Activated CD8-positive, alpha-beta memory T cell treated with anti-CD3 and anti-CD28 coated beads for 4 hours (primary cell): ENCODE measurements at places on chromosomes 1 and 21.
A peak's percentile ranks its signal among the peaks of the same experiment; 100 is the strongest.

- peak; percentile 19 for DNase-seq
Measured at GRCh38 chr1:64469977-64470664, at the start of gene CACHD1. Gene CACHD1 (plus strand): TSS chr1:64470129. CDS start chr1:64470745, 616 bp downstream.

- DNase-seq = no peak
Measured at GRCh38 chr1:155038602-155039307, 5.1 kb downstream of the DCST1 start.

DNA sequence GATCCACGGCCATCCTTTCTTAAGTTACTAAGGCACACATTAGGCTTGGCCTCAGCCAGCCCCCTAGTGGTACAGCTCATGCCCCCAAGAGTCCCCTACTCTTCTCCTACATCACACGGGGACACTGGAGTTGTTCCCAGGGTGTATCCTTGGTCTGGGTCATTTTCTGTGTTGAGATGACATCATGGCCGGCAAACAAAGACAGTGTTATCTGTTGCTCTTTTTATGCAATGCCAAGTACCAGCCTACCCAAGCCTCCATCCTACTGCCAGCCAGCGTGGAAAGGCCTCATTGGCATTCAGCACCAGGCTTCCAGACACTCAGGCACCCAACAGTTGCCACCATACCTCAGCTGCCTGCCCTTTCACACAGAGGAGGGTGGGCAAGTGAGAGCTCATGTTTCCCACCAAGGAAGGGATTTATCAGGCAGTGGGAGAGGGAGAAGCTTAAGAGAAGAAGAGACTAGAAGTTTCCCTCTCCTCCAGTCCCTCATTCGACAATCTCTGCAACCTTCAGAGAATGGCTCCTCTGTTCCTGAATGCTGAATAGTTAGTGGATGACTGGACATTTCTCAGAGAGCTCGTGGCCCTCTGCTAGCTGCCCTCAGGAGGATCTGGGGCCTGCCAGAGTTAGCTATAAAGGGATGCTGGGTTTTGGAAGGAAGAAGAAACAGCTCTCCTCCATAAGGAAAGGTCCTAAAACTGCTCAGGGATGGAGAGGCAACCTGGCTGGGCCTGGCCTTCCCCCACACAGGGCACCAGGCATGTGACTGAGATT, 17.7 kb downstream of the CBR1 start:
- DNase-seq = no peak

DNA sequence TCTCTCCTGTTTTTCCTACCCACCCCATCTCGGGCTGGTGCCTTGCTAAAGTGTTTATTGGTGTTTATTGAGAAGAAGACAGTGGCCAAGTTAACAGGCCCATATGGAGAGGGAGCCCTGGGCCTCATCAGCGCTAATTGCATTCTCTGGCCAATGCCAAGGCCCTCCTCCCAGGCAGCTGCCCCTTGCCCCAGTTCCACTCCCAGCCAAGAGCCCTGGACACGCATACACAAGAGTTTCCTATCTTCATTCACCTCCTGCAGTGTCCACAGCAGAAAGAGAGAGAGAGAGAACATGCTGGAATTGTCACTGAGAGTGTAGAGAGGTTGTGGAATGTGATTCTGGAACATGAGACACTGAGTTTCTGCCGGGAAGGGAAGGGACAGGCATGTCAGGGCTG, 25.4 kb upstream of the VWA5B1 start:
- no peak for DNase-seq

DNA sequence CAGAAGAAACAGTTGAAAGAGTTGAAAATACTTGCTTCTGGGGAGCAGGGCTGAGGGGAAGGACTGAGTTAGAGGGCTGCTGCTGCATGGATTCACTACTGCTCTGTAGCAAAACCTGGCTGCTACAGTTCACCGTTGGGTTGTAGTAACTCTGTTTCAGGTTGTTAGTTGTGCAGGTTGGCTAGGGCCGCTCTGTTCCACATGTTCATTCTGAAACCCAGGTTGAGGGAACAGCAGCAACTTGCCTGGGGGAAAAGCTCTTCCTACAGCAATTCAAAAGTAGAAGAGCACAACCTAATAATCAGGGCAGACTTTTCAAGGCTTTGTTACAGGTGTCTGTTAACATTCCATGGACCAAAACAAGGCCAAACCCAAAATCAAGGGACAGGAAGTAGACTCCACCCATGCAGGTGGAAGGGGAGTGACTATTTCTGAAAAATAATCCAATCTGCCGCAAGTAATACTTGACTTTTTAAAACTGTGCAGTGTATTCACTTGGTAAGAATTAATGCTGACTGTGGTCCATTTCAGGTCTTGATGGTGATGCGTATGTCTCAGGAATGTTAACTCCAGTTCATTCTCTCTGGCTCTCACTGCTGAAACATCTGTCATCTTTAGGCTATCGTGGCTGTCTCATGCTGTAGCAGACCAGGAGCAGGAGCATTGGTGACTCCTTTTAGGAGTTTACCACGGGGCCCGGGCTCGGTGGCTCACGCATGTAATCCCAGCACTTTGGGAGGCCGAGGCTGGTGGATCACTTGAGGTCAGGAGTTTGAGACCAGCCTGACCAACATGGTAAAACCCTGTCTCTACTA, 5.1 kb upstream of the PARK7 start:
- DNase-seq = no peak

DNA sequence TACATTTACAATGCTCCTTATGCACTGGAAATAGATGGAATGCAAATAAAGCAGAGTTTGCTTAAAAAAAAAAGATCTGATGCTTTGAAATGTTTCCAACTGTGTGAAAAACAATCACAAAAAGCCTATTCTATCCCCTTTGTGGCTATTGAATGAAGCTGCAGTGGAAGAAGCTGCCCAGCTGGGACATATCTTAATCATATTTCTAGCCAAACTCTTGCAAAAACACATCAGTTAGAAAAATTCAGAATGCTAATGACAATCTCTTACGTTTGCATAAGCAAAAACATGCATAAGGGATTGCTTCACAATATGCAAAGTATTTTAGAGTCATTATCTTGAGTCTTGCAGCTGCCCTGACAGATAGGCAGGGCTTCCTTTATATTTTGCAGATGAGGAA, 526.4 kb upstream of the USP24 start:
- no peak for DNase-seq

DNA sequence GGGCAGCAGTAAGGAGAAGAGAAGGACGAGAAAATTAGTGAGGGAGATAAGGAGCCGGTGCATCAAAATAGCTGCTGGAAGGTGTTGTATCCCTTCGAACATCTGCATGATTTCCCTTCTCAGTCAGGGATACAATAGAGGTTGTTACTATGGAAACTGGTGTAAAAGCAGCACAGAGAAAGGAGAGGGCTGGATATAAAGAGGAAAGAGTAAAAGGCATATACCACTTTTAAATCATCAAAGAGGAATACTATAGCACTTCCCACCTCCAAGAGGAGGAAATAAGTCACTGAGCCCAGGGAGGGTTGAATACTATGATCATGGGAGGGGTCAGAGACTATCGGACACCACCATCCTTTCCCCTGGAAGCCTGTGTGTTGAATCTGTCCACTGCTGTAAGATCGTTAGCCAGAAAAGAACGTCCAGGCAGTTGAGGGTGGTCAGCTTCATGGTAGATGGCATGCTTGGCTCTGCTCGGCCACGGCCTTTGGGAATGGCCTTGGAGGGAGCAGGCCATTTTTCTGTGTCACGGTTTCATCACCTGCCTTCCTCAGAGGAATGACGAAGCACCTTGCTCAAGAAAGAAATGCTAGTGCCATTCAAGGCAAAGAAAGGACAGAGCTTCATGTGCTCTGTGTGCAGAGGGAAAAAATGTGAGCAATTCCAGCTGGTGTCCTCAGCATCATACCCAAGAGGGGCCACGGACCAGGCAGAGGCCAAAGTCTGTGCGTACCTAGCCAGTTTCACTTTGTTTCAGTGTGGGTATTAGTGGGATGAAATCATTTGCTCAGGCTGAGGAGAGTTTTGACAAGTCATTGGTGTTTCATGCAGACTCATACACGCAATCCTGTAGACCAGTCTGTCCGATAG, 64.2 kb downstream of the IRF2BP2 start:
- DNase-seq = no peak

DNA sequence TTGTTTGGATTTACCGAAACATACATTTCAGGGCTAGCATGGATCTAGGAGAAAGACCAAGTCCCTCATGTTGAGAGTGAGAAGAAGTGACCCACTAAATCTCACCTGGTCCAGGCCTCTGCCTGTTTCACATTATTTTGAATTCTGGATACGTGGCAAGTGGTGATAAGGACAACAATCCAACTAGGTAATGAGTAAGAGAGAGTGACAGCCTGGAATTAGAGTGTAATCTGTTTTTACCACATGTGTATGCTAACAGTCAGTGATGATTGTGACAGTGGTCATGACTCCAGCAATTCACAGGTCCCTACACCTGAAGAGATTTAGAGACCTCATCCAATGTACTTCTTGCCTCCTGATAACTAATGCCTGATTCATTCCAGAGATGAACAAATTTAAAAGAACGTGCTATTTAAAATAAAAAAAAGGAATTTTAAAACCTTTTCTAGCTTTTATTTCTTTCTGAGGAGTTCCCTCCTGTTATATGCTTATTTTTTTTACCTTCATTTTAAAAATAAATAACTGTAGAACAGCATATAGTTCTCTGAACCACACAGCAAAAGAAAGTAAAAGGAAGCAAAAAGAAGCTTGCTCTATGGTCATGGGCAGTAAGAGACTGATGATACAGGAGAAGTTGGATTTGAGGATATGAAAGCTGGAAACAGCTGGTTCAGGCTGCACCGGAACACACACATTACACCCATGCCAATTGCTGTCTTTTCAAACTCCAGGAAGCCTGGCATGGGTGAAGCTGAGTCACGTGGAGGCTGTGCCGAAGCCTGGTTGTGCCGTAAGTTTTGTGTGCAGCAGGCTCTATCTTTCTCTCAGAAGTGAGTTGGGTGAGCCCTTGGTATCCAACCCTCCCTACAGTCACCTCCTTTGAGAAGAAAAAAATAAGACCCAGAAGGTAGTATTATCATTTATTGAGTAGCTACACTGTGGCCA, 14.7 kb downstream of the C1orf116 start:
- no peak for DNase-seq

DNA sequence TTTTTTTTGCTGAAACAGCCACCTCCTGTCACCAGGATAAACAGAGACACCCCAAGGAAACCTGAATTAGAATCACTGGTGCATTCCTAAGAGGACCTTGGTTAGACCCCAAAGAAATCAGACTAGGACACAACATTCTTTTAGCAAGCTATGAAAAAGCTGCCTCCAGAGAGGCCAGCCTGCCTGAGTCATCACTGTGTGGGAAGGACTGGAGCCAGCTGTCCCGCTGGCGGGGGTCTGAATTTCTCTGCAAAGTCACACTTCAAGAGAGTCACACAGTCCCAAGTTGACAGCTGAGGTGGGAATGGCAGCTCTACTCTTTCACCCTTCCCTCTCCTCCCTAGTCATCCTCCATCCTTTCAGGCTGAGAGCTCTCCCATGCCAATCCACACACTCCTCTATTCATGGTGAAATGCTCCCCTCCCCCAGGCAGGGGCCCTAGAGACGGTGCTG, 405.0 kb upstream of the POU3F1 start:
- DNase-seq = no peak

DNA sequence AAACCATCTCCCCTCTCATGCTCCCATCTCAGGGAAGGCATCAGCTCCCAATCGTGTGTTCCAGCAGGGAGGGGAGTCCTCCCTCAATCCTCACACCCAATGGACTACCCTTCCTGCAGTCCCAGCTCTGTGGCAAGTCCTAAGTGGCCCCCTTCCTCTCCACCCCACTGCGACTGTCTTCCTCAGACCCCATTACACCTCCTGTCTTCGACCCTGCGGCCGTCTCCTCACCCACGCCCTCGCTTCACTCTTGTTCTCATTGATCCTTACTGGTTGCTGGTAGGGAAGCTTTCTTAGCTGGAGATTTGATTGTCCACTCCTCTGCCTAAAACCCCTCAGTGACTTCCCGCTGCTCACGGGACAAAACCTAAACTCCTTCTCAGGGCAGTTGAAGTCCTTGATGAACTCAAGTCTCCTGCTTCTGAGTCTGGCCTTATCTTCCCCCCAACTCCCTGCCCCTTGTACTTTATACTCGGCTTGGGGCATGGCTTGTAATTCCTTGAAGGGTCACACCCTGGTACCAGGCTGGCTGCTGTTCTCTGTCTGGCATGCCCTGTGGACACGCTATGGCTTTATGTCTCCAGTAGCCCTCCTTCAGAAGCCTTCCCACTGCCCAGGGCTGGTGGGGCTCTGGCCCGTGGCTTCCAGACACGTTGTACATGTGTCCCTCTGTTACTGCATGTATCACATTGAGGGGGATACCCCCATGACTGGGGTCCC, 2.3 kb upstream of the EPS8L3 start:
- no peak for DNase-seq

GRCh38 chr1:47808612-47809011, 188.6 kb downstream of the TRABD2B start:
- DNase-seq = no peak

GRCh38 chr1:234970731-234971476, 157.7 kb downstream of the TOMM20 start:
- DNase-seq = no peak

DNA sequence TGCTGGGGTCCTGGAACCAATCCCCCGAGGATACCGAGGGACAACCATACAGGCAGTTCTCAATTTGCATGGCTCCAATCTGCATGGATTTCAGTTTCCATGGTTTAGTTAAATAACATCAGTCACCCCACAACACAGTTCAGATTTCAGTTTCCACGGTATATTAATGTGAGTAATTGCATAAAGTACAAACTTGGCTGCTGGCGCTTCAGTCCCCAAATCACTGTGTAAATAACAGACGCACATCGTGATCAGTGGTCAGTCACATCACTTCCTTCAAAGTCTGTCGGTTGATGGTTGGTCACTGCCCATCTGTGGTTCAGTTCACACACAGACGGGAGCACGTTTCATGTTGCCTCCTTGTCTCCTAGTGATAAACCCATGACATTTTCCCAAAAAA, 66.4 kb upstream of the LPGAT1 start:
- no peak for DNase-seq

DNA sequence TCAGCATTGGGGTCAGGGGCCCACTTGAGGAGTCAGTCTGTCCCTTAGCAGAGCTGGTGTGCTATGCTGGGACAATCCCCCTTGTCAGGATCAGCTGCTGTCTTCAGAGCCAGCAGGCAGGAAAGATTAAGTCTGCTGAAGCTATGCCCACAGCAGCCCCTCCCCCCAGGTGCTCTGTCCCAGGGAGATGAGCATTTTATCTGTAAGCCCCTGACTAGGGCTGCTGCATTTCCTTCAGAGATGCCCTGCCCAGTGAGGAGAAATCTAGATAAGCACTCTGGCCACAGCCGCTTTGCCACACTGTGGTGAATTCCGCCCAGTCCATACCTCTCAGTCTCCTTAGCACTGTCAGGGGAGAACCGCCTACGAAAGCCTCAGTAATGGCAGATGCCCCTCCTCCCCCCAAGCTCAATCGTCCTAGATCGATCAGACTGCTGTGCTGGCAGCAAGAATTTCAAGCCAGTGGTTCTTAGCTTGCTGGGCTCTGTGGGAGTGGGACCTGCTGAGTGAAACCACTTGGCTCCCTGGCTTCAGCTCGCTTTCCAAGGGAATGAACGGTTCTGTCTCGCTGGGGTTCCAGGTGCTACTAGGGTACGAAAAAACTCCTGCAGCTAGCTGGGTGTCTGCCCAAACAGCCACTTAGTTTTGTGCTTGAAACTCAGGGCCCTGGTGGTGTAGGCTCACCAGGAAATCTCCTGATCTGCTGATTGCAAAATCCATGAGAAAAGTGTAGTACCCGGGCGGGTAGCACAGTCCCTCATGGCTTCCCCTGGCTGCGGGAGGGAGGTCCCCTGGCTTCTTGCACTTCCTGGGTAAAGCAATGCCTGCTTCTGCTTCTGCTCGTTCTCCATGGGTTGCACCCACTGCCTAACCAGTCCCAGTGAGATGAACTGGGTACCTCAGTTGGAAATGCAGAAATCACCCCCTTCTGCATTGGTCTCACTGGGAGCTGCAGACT, 25.1 kb upstream of the TP53BP2 start:
- DNase-seq = no peak

- DNase-seq = no peak
Measured at GRCh38 chr1:41340655-41341364, 20.4 kb upstream of the FOXO6 start.
